Activated naive CD4-positive, alpha-beta T cell treated with anti-CD3 and anti-CD28 coated beads, Interleukin-2, amount 10 ng/mL, durations not matched to agents 7 days and 5 days (primary cell): ENCODE measurements at places on chromosomes 1 and 21.

GRCh38 chr1:93471911-93472310 lies 24.0 kb downstream of the FNBP1L start:
- no peak for DNase-seq

GRCh38 chr1:213075725-213076124 lies 24.7 kb downstream of the RPS6KC1 start:
- DNase-seq = no peak

DNA sequence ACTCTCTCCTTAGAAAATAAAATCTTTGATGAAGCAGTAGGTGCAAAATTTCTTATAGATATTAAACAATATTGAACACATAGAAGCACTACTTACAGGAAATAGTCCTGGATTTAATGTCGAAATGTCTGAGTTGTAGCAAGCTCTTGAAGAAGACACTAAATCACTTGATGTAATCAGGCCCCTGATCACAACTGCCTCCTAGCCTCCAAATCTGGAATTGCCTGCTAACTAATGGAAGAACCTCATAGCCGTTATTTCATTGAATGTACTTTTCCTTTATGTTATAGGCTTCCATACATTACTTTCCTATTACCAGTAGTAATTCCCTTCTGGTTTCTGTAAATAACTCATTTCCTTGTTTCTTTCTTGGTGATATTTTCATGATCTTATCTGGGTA lies 675.7 kb upstream of the CHRM3 start:
- no peak for DNase-seq

DNA sequence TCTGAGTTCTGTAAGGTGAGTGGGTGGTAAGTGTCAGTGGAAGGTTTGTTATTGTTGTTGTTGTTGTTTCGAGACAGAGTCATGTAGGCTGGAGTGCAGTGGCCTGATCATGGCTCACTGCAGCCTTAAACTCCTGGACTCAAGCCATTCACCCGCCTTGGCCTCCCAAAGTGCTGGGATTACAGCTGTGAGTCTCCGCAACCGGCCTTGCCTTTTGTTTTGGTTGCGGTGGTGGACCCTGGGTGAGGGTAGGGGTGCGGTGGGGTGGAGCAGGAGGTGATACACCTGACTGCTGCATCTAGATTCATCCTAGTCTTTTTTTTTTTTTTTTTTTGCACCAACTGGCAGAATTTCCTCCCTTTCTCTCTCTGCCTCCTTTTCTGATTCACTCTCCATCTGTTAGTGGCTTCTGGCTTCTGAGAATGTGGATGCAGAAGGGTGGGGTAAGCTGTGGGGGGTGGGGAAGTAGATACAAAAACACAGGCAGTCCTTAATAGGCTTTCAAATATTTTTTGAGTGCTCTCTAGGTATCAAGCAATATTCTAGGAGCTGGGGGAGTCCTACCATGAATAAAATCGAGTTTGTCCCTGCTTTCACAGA lies 4.6 kb upstream of the GMEB1 start:
- DNase-seq = no peak

DNA sequence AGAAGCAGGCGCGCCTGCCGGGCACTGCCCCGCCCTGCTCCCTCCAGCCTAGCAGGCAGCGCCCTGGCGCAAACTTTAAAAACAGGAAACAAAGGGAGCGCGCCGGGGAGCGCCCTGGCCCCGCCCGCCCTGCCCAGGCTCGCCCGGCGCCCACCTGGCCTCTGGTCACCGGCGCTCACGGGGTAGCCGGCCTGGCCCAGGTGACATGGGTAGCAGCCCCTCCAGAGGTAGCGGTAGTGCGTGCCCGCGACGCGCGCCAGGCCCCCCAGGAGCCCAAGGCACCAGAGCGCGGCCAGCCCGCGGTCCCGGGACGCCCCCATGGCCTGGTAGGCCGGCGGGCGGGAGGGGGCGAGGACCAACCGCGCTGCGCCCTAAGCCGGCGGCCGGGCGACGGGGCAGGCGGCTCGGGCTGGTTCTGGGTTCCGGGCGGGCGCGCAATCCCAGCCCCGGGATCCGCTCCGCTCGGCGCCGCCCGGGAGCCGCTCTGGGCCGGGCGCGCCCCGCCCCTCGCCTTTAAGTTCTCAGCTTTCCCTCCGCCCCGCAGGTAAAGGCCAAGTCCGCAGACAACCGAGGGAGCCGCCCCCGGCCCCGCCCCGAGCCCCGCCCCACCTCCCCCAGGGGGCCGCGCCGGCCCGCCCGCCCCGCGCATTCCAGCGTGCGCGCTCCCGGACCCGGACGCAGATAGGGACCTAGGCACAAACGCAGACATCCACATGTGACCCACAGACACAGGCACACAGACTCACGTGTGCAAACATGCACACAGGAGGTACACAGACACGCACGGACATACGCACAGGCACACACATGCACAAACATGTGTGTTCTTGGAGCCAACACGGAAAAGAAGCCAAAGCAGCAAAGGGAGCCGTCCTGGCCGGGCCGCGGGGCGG lies 76.7 kb downstream of the ARHGEF16 start:
- DNase-seq = peak; percentile 90

DNA sequence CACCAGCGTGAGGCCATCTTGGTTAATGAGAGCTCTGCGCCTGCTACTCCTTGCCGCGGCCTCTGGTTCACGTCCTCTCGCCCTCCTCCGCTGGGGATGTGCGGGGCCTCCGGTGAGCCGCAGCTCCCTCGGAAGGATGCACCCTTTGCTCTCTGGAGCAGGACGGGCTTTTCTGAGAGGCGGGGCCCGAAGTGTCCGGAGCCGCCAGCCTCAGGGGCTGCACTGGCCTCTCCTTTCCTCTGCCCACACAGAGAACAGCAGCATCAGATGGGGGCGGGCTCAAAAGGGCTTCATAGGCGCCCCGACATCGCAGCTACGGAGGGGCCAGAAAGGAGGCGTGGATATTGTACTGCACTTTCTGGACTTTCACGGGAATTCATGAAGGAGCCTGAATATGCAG lies 284.7 kb downstream of the CAMTA1 start:
- DNase-seq = no peak

DNA sequence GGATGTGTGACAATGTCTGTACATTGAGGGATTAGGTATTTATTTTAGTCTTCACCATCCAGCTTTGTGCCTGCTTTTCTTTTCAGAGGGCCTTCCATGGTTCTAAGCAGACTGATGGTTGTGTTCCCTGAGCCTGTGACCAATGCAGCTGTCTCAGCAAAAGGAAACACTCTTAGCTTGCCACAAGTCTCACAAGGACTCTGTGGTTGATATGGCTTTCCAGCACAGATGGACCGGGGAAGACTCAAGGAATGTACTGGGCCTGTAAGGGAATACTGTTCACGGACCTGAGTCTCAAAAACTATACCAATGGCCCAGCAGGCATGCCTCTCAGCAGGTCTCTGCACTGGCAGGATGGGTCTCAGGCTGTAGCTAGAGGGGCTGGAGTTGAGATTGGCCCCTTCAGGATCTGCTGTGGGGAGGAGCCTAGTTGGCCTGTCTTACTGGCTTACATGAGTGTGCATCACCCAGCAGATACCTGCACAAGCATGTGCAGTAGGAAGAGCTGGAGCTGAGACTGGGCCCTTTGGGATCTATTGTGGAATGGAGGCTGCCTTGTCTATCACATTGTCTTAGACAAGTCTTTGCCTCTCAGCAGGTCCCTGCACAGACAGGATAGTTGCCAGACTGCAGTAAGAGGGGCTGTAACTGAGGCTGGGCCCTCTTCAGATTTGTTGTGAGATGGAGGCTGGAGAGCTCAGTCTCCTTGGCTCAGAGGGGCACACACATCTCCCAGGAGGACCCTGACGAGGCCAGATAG lies 52.0 kb upstream of the PDC start:
- DNase-seq = no peak

- DNase-seq = peak; percentile 21
Observed at GRCh38 chr1:109788695-109789521, 25.2 kb upstream of the EPS8L3 start.

DNA sequence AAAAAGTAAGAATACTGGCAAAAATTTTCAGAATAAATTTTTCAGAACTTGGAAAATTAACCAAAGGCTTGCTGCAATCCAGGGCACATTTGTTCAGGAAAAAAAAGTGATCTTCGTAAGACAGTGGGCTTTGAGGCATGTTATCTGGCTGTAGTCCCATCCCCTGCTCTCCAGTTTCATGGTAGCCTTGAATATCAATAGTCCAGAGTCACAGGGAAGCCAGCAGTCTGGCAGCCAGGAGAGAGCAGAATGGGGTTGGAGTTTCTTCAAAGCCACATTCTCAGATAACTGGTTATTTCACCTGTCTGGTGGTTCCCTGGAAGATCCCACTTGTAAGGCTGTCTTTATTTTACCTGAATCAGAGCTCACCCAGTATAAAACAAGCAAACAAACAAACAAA lies 669.3 kb downstream of the MATN1 start:
- no peak for DNase-seq

- no peak for DNase-seq
Observed at GRCh38 chr1:92762355-92762754, 22.6 kb downstream of the EVI5 start.

GRCh38 chr1:66300972-66301451 lies 232.9 kb upstream of the SGIP1 start:
- DNase-seq = peak; percentile 42

GRCh38 chr1:219067350-219067712 lies 106.3 kb upstream of the LYPLAL1 start:
- DNase-seq = no peak

- no peak for DNase-seq
Observed at GRCh38 chr1:31776516-31776915, 12.4 kb upstream of the ADGRB2 start.

DNA sequence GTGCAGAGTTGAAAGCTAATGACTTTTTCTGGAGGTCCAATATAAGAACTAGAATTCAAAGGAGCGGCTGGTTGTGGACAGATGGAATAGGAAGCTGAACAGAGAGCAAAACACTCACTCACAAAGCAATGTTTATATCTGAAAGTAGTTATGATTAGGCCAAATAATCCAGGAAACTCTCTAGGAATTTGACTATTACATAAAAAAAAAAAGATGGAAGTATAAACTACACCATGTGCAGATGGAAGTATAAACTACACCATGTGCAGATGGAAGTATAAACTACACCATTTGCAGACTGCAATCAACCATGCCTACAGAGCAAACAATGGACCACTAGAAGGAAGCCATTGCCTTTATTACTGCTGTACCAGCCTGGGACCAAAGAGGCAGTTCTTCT lies 771.1 kb downstream of the BRINP3 start:
- no peak for DNase-seq

DNA sequence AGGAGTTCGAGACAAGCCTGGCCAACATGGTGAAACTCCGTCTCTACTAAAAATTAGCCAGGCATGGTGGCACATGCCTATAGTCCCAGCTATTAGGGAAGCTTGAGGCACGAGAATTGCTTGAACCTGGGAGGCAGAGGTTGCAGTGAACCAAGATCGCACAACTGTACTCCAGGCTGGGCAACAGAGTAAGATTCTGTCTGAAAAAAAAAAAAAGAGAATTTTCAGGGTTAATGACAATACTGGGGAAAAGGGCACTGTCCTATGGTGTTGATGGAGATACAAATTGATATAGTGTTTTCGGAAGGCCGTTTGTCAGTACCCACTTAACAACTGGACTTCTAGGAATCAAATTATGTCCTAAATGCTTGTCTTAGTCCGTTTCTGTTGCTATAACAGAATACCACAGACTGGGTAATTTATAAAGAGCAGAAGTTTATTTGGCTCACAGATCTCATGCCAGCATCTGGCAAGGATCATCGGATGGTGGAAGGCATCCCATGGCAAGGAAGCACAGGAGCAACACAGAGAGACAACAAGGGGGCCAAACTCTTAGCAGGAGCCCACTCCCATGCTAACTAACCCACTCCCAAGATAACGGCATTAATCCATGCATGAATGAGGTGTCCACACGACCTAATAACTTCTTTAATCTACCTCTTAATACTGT lies 41.3 kb downstream of the ZBTB8A start:
- DNase-seq = no peak

- DNase-seq = no peak
Observed at GRCh38 chr1:198245379-198245778, 88.6 kb downstream of the NEK7 start.

DNA sequence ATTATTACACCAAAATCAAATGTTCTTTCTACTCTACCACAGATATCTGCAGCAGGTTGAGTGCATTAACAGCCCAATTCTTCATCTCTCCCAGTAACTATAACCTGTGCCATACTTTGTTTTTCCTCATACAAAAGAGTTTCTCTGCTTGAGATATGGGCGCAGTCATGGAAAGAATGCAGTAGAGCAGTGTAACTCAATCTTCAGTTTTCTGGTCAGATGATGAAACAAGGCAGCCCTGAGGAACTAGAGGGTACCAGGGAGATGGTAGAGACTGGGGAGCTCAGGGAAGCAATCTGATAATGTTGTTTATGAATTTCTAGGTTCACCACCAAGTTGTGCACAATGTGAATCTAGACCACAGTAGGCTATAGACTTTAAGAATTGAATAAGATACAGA lies 39.6 kb downstream of the ASPM start:
- DNase-seq = no peak

DNA sequence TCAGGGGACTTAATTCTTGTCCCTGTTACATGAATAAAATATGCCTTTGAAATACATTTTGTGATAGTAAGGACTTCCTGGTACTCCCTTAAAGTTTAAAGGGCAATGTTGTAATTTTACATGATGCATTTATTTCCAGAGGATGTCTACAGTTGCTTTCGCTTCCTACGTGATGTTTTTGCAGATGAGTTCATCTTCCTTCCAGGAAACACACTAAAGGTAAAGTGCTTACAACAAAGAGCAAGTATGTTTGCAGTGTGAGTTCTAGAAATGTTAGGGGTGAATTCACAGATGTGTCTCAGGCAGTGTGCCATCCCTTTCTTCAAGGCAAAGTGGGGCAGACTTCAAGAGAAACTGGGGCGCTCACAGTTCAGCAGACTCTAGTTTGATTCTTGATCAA lies 31.2 kb downstream of the GNPAT start:
- DNase-seq = peak; percentile 27

GRCh38 chr1:93979718-93980319 lies 70.6 kb upstream of the GCLM start:
- no peak for DNase-seq

- DNase-seq = no peak
Observed at GRCh38 chr1:98793136-98793535, 131.6 kb downstream of the SNX7 start.

GRCh38 chr1:14604414-14604813 lies 5.9 kb downstream of the KAZN start:
- DNase-seq = no peak

- no peak for DNase-seq
Observed at GRCh38 chr1:12756768-12757413, 10.9 kb downstream of the CFAP107 start.

- DNase-seq = no peak
Observed at GRCh38 chr1:70436622-70437251, 25.7 kb downstream of the CTH start.

GRCh38 chr21:33266050-33266788 lies at the start of gene IL10RB:
TSS of gene IL10RB (plus strand) at chr21:33266367. CDS start at chr21:33266466, 99 bp downstream.
- peak; percentile 80 for DNase-seq

DNA sequence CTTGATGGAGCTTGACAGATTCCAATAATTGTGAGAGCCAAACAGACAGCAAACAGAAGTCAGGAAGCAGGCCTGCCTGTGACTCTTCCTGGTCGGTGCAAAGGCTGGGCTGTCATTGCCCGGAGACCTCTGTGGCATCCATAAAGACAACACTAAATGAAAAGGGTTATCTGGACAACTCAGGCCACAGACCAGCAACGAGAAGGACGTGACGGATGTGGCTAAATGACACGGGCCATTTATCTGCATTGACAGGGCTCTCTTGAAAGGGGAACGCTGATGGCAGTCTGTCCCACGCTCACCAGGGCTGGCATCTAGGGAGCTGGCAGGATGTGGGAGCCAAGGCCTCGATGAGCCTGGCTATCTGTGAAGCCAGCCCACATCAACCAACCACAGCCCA lies 35.0 kb downstream of the HMGB4 start:
- no peak for DNase-seq

- no peak for DNase-seq
Observed at GRCh38 chr1:18549106-18549505, 68.4 kb downstream of the KLHDC7A start.
